Occipital lobe (tissue), 3 donors: ENCODE measurements at places on chromosomes 16 and 17. TPM values are rescaled to one million over a fixed set of nuclear protein-coding genes. Genes with fewer than 3 reads are reported as not detected.

Gene HOXB1
- not detected for total RNA-seq

Gene CIITA
- 0.47 TPM for total RNA-seq

Gene ABCA8
- 3.9 TPM for total RNA-seq

DNA sequence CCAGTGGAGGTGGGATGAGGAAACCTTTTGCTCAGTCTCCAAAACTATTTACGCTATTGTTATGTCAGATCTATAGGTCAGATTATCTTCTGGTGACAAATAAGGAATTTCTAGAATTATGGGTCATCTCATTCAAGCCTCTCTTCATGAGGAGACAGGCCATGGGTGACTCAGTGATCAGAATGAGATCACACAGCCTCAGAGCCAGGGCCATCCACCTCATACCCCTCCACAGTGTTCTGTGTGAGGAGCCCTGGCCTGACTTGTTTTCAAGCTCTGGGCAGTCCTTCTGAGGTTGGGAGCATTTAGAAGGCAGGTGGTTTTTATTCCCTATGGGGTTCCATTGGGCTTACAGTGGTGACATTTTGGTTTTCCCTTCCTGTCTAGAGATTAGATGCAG is 26.5 kb downstream of the YPEL2 start:
- DNase-seq, result no peak

GRCh38 chr16:15749371-15749770 is 99.3 kb downstream of the NDE1 start:
- DNase-seq, result no peak

DNA sequence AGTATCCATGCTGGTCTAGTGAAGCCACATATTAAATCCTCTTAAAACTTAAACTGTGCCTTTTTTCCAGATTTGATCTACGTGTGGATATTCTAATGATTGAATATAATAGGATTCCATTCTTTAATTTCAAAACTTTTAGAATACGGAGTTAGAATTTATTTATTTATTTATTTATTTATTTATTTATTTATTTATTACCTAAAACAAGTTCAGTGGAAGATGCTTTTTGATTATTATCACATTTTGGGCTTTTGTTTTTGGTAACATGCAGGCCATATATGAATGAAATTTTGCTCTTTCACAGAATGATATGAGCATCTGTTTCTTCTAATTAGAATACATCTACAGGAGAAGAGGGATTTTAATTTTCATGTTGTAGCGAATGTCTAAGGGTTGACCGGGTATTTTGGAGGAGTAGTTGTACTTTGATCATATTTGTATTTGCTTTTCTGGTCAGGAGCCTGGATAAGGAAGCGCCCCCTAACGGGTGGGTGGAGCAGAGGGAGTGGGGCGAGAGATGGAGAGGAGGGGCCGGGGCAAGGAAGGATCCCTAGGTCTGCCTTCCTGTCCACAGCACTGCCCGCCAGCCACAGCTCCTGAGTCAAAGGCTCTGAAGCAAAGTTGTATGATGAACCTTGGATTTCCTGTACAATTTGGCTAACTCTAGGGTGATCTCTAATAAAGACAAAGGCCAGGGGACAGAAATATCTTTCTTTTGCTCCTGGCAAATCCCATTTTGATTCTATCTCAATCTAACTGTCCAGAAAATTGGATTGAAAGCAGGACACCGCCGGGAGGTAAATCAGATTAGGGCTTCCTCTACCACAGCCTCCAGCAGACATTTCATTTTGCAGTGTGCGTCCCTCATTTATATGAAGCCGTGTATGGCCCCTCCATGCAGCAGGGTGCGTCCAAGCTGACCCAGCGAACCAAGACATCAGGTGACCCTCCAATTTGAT is 149.1 kb downstream of the PRKCA start:
- no peak for DNase-seq

GRCh38 chr17:64039106-64039400 is 18.6 kb upstream of the ICAM2 start:
- DNase-seq, result no peak

DNA sequence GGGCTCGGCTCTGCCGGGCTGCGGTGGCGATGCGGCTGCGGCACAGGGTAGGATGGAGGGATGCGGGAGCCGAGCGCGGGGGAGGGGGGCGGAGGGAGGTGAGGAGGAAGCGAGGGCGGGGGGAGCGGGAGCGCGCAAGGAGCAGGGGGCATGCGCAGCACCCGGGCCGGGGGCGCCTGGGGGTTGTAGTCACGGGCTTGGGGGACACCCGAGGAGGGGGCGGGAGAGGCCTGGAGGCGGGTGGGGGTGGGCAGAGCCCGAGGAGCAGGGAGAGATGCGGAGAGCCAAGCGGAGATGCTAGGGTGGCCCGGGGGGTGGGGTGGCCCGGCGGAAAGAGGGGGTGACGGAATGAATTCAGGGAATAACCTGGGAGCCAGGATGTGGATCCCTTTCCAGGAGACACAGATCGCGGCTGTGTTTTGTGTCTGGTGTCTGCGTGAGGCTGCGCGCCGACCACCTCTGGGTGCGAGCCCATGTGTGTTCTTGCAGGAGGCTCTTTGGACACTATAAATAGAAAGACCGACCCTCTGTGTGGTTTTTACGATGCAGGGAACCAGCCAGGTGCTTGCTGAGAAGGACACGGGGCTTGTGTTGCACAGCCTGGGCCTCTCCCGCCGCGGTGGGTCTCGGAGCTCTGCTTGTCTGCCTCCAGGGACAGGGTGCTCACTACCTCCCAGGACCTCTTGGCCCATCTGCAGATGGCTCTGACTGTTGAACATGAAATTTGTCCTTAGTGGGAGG is at the start of gene STX1B:
STX1B (minus strand) TSS at position 54 of the 741 bp plus-strand sequence. CDS start 242 bp downstream, outside the sequence.
- peak; percentile 70 for DNase-seq

GRCh38 chr17:80790981-80791742 is 200.5 kb upstream of the CHMP6 start:
- no peak for DNase-seq

DNA sequence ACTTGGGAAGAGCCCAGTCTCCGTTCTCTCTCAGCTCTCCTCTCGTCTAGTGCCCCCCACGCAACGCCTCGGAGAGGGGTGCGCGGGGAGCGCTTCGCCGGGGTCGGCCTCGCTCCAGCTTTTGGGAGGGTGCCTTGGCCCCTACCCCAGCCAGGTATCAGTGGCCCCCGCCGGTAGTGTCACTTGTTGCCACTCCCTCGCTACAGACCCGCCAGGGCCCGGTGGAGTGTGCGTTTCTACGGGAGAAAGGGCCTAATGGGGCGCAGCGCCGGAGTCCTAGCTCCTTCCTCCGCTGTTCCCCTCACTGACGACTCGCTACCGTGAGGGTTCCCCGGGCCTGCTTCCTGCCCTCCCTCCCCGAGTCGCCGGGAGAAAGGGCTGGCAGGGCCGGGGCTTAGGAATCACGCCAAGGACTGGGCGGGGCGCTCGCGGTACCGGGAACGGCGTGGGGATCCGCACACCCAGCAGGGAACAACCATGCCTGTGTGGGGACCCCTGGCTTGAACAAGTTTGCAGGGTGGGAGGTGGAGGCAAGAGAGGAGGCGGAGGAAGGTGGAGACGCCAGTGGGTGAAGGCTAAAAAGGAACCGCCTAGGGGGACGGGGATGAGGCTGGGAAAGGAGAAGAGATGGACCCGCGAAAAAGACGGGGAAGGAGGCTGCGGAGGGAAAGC is 997 bp upstream of the CDH11 start:
- DNase-seq, result peak; percentile 55

- no peak for DNase-seq
These were observed 3.6 kb upstream of the KRTAP9-7 start for GRCh38 chr17:41271858-41272257.

- DNase-seq, result no peak
These were observed 1.0 kb upstream of the IGF2BP1 start for GRCh38 chr17:48995974-48996721.

GRCh38 chr17:2419486-2419885 is 18.6 kb upstream of the MNT start:
- no peak for DNase-seq

DNA sequence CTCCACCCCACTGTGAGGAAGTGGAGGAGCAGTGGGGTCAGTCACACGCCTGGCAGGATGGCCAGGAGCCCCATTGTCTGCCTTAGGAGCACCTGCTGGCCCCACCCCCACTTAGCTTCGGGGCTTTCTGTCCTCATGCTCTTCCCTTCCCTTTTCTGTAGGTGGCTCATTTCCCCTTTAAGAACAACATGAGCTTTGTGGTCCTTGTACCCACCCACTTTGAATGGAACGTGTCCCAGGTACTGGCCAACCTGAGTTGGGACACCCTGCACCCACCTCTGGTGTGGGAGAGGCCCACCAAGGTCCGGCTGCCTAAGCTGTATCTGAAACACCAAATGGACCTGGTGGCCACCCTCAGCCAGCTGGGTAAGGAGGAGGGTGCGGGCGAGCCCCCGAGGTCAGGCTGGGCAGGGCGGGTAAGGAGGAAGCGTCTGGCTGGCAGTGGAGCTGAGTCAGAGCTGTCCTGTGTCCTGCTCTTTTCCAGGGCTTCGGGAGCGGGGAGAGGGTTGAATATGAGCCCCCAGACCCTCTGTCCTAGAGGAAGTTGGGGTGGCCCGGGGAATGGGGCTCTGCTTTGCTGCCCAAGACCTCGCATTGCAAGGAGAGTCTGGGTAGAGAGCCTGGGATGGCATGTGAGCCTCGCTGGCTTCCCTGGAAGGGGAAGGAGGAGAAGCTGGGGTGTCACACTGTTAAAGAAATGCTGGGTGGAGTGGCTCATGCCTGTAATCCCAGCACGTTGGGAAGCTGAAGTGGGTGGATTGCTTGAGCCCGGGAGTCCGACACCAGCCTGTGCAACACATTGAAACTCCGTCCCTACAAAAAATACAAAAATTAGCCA is 9.2 kb upstream of the SERPINF1 start:
- DNase-seq, result no peak
